ENCODE measurements at places on chromosomes 1 and 21.

GRCh38 chr1:14605945-14606344 lies 7.5 kb downstream of the KAZN start:
- DNase-seq: no peak

DNA sequence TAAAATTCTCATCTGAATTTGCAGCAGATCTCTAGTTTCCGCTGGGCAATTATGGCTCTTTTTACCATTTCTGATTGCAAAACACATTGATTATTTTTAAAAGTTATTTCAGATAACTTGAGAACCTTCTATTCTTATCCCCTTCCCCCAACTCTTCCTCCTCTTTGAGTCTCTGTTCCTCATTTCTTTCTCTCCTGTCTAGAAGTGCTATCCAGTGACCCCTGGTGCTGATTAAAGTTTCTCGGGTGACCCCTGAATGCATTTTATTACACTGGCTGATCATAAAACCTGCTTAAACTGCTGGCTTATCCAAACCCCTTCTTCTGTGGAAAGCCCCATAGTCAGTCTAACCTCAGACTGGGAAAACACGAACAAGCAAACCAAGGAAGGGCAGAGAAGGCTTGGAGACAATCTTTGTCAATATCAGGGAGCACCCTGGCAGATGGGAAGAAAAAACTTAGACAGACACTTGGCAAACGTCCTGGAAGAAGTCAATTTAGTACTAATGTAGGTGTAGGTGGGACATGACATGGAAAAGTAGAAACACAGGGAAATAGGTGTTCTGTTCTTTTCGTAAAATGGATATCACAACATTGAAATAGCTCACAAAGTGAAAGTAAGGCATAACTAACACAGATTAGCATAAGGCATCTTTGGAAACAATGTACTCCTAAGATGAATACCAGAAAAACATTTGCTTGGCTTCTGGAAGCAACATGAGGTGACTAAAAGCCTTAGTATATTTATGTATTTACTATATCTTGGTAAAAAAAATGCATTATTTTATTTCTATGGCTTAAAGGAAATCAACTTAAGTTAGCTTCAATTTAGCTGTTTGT lies 61.4 kb downstream of the GORAB start:
- DNase-seq: no peak

GRCh38 chr1:176315519-176316220 lies 108.6 kb upstream of the COP1 start:
- no peak for DNase-seq

DNA sequence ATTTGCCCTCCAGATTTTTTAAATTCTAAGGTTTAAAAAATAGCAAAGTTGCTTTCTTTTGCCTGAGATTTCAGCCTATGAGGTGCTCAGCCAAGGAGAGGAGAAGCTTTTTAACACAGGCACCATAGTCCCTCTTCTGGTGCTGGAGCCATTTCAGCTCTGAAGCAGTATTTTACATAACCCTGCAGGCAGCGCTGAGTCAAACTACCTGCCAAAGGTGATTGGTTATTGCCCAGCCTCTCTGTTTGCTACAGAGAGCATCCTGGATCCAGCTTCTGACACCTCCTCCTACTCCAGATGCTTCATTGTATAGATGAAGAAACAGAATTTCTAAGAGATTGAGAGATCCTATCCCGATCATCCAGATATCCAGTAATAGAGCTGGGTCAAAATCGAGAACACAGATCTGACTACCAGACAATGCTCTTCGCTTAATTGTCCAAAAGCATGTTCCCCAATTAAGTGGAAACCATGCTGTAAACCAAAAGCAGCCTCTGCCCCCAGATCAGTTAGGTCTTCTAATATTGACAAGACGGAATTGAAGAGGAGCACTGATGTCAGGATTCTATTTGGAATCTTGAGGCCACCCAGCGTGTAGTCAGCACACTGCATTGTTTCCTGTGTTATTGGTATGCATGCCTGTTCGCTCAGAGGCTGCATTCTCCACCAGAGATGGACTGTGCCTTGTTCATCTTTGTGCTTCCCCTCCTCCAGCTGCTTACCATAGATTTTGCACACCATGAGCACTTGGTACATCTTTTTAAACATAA lies 22.1 kb downstream of the RGS8 start:
- DNase-seq: no peak

DNA sequence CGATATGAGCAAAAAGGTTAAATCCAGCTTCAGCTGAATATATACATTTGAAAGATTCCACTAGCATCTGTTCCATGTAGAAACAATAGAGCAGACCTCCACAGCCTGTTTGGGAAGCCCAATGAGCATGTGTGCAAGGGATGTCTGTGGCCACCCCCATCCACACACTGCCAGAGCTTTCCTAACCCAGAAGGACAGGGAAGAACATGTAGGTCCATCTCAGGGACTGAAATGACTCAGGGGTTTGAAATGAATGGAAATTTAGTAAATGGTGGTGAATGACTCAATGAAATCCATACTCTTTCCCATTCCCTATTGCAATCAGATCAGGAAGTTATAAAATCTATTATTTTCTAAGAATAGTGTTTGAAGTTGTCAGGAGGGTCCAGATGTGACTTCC lies 397.2 kb downstream of the DUSP10 start:
- DNase-seq: no peak

DNA sequence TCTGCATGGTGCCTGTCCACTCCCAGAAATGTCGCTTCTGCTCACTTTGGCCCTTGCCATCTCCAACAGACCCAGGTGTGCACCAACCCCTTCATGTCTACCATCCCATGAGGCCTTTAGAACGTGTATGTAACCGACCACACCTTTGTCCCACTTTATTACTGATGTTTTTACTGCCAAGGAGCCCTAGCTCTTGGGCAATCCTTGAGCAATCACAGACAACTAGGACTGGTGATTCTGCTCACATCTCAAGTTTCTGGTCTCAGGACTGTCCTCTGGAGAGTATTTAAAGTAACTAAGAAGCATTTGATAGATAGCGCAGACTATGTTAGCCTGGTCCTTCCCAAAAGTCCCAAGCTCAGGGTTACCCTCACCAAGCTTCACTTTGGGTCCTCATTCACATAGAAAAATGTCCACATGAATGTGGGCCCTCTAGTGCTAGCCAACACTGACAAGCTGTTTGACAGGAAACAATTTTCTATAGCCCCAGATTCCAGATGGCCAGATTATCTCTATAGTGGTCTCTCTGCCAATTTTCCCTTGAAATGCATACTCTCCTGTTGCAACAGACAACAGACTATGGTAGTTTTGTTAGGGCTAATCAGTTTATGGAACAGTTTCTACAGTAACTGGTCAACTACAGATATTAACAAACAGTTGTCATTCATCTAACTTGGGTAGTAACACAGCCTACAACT lies 6.9 kb upstream of the TMEM81 start:
- DNase-seq: no peak
